ENCODE measurements at places on chromosomes 11 and 22. TPM values are rescaled to one million over a fixed set of nuclear protein-coding genes. Genes with fewer than 3 reads are reported as not detected.

The TSSK2 gene
- not detected for total RNA-seq

DNA sequence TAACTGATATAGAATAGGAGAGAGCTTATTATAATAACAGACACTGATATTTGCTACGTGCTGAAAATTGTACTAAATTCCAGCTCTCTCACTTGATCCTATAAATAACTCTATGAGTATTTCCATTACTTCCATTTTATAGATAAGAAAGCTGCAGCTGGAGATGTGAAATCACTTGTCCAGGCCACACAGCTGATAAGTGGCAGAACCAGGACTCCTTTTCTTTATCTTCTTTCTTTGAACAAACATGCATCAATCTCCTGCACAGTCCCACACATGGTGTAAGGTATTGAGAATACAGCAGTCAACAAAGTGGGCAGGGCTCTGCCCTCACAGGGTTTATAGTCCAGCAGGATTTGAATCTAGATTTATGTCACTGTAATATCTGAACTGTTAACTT lies 652.1 kb downstream of the NELL1 start:
- no peak for DNase-seq

GRCh38 chr11:11777897-11778296 lies 63.9 kb upstream of the USP47 start:
- no peak for DNase-seq

GRCh38 chr11:1640076-1640946 lies 10.7 kb downstream of the KRTAP5-5 start:
- no peak for DNase-seq

- DNase-seq = no peak
These were observed 29.8 kb downstream of the BID start for GRCh38 chr22:17744430-17744829.

- peak; percentile 39 for DNase-seq
These were observed 10.8 kb downstream of the PPFIBP2 start for GRCh38 chr11:7524462-7525235.

DNA sequence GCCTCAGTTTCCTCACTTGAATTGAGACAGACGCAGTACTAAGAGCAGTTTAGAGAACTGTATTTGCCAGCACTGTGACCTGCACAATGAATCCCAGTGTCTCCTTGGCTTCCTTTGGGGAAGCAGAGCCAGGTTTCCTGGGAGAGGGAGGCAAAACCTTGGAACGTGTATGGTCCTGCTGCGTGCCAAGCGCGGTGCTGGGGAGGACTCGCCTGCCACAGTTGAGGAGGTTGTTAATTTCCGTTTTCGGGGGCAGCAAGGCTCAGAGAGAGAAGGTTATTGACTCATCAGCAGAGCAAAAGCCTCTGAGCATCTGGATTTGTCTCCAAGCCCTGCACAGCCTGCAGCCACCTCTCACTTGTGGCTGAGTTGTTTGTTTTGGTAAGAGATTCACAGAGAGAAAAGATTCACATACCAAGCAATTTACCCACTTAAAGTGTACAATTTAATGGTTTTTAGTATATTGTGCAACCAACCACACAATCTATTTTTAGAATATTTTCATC lies 10.8 kb downstream of the SYT12 start:
- DNase-seq = peak; percentile 93

DNA sequence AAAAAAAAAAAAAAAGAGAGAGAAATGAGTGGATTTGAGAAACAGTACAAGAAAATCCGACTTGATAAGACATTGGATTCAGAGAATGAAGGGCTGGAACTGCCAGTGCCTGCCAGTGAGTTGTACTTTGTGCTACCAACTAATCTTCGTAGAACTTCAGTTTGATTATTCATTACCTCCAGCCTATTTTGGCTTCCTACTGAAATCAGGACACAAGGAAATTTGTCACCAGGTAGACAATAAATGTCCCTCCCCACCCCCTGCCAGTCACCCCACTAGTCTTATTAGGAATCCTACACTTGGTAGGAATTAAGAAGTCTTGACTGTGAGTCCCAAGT lies 21.4 kb upstream of the POLD3 start:
- DNase-seq = no peak

GRCh38 chr11:112525270-112525669 lies 264.6 kb upstream of the PLET1 start:
- DNase-seq = no peak

The SCGB1D2 gene
- total RNA-seq = not detected

DNA sequence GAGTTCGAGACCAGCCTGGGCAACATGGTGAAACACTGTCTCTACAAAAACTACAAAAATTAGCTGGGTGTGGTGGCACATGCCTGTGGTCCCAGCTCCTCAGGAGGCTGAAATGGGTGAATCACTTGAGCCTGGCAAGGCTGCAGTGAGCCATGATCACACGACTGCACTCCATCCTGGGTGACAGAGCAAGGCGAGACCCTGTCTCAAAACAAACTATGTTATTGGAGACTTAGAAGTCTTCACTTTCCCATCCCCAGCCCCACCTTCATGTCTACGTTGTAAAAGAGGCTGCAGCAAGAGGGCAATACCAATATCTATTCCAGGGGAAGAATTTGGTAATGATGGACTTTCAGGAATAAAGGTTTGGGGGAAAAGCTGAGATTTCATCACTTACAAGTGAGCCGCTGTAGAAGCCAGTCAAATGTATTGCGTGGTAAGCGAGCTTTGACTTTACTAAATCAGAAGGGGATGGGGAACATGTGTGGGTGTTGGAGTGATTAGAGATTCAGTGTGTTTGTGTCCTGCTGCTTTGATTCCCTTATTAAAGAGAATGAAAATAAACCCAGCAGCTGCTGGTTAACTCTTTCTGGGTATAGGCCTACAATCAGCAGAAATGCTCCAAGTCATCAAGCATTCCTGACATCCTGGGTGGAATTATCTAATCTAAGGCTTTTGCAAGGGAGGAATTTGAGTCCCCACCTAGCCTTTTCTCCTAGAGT lies 53.7 kb downstream of the UBASH3B start:
- peak; percentile 83 for DNase-seq

DNA sequence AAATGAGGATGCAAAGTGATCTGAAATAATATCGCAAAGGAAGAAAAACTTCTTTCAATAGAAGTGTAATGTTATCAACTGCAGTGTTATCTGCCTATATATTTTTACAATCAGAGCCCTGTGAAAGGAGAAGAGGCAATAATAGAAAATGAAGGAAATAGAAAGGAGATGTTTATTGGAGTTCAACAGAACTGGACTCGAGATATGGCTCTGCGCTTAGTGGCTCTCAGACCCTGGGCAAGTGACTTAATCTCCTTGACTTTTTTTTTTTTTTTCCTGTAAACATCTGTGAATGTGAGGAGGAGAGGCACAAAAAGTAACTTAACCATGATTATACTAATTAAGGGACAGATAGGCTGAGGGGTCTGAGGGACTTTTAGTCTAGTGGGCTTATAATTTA lies 18.9 kb downstream of the CNTF start:
- DNase-seq = no peak

The LPXN gene
- total RNA-seq = 5.9 TPM

The TMA7B gene
- total RNA-seq = not detected

- DNase-seq = no peak
These were observed 28.6 kb upstream of the BID start for GRCh38 chr22:17802822-17803221.

All from kidney epithelial cell (primary cell).